ENCODE measurements at places on chromosomes 12 and 14.

DNA sequence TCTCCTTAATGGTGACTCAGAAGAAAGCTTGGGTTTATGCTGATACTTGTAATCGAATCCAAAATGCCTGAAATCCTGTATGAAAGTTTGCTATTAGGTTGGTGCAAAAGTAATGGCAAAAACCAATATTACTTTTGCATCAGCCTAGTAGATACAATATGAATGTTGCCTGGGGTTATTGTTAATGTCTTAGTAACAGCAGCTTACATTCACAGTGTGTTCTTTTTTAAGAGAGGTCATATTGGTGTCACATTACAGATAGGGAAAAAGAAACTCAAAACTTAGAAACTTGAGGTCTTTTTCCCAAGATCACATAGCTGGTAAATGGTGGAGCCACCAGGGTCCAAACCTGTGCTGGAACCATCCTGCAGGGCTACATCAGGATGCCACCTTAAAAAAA lies 25.2 kb downstream of the SRGAP1 start:
- no peak for DNase-seq

- no peak for DNase-seq
Observed at GRCh38 chr12:68953536-68953935, 20.6 kb upstream of the CPM start.

DNA sequence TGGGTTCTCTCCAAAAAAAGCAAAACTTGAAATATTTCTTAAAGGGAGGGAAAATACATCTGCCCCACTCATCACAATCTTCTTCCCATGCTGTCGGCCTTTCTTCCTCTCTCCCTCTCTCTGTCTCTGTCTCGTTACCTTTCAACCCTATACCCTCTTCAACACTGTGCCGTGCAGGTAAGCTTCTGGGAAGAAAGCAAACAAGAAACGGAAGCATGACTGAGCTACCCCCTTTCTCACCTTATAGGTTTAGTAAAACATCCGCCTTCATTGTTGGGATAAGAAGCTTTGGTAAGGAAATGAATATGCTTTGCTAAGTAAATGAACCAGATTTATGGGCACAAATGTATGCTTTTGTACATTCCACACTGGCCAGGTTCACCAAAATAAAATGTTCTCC lies 63.0 kb downstream of the TMEM30B start:
- DNase-seq: no peak

- no peak for DNase-seq
Observed at GRCh38 chr12:6952863-6953441, 1.8 kb downstream of the PTPN6 start.

- DNase-seq: no peak
Observed at GRCh38 chr14:36091096-36091495, 85.4 kb downstream of the PTCSC3 start.

- DNase-seq: no peak
Observed at GRCh38 chr12:86407620-86408208, 151.5 kb upstream of the MGAT4C start.

DNA sequence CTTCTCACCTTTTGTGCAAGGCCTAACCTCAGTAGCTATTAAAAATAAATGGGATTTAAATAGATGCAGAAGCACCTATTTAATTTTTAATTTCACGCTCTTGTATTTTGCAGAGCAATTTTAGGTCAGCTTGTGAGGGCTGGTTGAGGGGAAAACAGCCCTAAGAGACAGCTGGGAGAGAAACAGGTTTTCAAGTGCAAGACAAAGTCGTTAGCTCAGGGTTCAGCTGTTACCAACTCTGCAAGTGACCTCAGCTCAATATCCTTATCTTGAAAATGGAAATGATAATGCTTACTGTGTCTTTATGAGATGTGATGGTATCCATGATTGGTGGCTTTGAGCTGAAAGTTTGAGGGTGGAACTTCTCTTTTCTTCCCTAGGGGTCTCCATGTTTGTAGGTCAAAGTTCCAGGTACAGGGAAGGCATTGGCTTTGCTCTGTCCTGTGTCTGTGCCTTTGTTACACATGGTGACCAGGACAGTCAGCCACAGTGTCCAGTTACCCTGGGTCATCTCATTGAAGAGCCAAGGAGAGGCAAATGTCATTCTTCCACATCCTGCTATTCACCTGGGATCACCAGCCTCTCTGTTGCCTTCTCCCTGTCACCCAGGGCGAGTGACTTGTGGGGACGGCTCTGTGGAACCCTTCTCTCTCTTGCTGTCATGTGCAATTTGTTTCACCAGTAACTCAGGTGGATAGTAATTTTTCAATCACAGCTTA lies 100.3 kb downstream of the SAMD4A start:
- no peak for DNase-seq

DNA sequence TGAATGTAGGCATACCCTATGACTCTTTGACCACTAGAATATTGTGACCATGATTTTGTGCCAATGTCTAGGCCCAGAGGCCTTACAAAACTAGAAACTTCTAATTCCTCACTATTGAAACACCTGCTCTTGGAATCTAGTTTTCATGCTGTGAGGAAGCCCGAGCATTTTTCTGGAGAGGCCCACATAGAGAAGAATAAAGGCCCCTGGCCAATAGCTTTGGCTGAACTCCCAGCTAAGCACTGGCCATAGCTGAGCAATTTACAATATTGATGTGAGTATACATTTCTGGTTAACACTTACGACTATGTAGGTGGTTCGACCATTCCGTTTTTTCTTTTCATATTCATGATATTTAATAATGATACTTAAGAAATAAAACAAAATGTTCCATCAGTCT lies 190.3 kb downstream of the KCNH5 start:
- DNase-seq: no peak

DNA sequence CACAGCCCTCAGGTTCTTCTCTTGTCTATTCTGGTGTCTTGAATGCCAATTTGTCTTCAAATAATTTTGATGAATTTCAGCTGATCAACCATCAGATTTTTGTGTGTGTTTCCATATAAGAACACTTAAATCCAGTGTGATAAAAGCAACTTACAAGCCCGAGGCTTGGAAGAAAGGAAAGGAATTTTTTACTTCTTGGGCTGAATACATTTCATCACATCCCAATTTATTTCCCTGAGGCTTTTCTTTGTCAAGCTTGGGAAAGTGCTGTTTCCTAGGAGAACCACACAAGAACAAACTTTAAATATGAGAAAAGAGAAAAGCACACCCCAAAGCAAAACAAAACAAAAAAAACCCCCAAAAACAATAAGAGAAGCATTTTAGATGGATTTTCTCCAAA lies 26.6 kb downstream of the GPRC5D start:
- no peak for DNase-seq

DNA sequence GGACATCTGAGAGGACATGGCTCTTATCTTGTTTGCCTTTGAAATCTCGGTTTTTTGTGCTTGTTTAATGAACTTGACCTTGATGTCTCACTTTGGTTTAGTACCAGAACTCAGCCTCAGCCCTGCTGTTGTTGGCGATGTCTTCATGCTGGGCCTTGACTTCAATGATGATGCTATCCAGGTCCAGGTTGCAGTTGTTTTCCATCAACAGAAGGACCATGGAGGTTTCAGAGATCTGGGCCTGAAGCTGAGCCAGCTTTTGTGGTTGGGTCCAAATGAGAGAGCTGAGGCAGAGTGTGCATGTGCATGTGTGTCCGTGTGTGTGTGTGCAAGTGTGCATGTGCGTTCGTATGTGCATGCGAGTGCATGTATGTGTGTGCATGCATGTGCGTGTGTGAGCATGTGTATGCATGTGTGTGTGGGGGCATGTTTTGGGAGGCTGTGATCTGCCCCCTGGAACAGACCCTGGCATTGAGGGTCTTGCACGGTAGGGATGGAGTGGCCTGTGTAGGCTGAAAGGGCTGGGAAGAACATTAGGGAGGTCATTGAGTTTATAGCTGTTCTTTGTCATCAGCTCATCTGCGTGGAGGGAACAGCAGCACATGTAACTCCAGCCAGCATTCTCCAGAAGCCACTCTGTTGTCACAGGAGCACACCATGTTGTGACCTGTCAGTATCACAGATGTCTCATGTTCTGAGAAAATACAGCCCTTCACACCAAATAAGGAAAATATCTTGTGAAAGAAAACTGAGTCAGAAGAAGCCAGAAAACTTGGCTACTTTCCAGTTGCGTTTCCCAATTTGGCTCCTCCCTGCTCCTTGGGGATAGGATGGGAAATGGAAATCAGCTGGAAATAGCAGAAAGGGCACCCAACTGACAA lies 10.0 kb upstream of the KRT82 start:
- DNase-seq: no peak

- DNase-seq: no peak
Observed at GRCh38 chr12:8953773-8954402, 4.4 kb upstream of the M6PR start.

- DNase-seq: no peak
Observed at GRCh38 chr12:5379749-5380496, 52.0 kb upstream of the NTF3 start.
